ENCODE measurements at places on chromosomes 11 and 22.
A peak's percentile ranks its signal among the peaks of the same experiment; 100 is the strongest.

DNA sequence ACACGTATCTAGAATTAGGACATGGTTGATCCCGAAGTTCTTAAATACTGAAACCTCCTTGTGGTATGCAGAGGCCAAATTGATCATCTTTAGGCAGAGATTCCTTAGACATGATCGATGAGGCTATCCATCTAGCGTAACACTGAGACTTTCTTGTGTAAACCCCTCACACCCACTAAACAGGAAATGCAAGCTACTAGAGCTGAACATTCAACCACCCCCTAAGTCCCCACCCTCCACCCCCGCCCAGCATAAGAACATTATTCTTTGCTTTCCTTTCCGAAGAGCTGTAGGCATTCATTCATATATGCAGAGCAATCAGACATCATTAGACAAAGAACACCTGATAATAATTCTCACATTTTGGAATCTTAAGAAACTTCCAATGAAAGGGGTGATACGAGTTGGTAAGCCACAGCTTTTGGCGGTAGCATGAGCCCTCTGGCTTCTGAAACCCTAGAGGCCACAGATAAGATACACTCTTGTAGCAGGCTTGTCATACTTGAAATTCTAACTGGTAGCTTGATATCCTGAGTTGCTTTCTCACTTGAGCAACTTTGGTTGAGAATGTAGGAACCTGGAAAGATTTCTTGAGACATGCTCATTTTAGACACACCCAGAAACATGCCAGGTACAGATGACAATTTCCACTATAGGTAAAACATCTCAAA lies 42.2 kb downstream of the FLI1 start:
- no peak for DNase-seq

- DNase-seq, result no peak
Observed at GRCh38 chr11:126336671-126337101, 18.8 kb upstream of the ST3GAL4 start.

DNA sequence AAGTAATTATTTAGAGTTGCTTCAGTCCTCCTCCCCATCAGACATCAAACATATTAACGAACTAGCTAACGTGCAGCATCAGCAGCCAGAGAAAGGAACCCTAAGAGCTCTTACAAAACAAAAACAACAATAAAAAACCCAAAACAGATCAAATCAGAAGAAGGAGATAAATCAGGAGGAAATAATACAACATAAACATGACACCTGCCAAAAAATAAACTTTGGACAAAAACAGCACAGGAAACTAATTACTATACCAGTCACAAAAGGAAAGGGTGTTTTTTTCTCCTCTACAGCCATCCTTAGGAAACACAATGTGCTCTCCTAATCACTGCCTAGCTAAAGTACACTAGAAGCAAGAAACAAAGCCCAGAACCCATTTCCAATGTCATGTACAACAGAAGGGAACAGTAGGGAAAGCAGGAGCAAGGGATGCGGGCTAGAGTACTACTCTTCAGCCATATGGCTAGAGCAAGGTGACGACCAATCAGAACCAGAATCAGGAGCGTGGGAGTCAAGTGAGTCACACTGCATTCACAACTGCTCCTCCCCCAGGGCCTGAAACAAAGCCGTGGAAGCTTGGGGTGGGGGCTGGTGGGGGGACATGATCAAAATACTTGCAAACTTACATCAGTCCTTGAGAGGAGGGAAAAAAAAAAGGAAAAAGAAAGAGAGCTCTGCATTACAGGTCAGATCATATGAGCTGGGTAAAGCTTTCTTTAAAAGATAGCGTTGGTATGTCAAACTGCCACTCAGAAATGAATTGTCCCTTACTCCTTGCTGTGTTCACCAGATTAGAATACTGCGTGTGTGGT lies 60.4 kb downstream of the LARGE2 start:
- DNase-seq, result no peak

DNA sequence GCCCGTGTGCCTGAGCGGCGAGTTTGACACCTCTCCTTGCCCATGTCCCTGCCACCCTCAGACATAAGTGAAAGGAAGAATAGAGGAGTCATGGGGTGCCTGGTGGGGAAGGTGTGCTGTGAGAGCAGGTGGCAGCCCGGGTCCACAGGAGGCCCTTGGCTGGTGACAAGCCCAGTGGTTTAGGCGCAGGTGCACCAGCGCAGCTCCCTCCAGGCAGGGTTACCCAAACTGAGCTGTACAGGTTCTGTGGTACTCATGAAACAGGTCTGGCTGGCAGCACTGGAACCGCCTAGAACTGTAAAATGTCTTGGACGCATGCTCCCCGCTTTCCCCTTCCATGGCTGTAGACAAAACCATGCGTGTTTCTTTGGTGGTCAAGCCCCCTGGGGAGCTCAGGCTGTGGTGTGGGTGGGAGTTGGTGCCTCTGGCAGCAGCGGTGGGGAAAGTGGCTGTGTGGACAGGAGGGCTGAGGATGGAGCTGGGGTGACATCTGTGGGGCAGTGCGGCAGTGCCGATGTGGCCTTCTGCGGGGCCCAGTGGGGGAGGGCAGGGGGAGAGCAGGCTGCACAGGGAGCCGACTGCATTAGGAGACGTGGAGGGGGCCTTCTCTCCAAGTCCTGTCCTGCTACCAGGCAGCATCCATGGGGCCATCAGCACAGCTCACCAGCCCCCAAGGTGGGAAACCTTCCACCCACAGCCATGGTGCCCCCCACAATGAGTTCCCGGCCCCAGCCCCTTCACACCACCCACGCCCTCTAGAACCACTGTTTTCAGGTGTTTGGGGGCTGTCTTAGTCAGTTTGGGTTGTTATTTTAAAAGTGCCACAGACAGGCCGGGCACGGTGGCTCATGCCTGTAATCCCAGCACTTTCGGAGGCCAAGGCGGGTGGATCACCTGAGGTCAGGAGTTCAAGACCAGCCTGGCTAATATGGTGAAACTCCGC lies 5.6 kb upstream of the GTSE1 start:
- DNase-seq, result no peak

GRCh38 chr11:114102993-114103896 lies 43.7 kb downstream of the ZBTB16 start:
- DNase-seq, result no peak

DNA sequence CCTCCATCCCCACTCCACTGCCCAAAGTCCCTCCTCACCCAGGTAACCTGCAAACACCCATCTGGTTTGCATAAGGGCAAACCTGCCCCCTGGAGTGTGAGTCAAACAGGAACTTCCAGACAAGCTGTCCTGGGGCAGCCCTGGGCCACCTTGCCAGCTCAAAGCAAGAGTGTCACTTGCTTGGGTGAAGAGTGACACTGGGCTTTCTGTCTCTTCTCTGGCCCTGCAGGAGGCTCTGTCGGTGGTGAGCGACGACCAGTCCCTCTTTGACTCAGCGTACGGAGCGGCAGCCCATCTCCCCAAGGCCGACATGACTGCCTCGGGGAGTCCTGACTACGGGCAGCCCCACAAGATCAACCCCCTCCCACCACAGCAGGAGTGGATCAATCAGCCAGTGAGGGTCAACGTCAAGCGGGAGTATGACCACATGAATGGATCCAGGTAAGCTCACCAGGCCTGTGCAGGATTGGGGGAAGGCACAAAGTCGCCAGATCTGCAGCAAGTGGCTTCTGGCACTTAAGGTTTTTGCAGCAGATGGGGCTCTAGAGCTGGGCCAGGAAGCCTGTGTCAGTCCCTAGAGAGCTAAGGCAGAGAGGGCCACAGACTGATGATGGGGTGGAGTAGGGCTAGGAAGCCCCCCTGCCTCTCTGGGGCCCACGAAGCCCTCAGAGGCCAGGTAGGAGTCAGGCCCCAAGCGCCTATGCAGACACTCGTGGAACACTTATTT lies 64.2 kb downstream of the FLI1 start:
- DNase-seq, result no peak

DNA sequence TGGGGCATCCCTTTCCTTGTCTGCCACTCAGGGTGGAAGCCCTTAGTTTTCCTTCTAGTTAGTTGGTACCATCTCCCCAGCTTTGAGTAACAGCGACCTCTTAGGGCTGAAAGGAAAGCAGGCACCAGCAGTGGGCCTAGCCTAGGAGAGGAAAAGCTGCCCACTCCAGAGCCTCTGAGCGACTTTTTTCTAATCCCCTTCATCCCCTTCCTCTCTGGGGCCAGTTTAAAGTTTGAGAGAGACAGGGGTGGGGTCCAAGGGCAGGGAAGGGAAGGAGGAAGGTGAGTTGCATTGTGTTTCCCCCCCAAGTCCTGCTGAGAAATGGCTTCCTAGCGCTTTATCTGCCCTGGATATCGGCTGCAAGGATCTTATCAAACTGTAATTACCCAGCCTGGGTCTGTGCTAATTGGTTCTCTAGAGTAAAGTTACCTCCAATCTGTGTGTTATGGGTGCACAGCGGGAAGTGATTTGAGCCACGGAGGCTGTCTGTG lies 573.9 kb upstream of the CADM1 start:
- no peak for DNase-seq

DNA sequence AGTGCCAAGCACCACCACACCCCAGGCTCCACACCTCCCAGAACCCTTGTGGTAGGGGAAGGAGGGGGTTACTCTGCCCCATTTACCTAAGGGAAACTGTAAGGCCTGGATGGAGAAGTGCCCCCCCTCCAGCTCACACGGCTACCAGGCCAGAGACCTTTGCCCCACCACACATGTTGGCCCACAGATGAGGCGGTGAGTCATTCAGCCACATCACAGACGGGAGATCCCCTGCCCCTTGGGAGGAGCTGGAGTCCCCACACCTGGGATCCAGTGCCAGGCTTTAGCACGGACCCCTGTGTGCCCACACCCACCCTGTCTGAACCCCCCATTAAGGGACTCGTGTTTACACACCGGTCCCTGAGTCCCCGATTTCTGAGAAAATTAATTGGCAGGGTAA lies 24.9 kb downstream of the CDKN1C start:
- DNase-seq, result no peak

- DNase-seq, result no peak
Observed at GRCh38 chr11:110715541-110715940, 3.3 kb upstream of the ARHGAP20 start.

GRCh38 chr11:75056814-75057213 lies 39.9 kb downstream of the OR2AT4 start:
- no peak for DNase-seq

- peak; percentile 2 for DNase-seq
Observed at GRCh38 chr11:21771097-21771496, 421.8 kb upstream of the ANO5 start.

DNA sequence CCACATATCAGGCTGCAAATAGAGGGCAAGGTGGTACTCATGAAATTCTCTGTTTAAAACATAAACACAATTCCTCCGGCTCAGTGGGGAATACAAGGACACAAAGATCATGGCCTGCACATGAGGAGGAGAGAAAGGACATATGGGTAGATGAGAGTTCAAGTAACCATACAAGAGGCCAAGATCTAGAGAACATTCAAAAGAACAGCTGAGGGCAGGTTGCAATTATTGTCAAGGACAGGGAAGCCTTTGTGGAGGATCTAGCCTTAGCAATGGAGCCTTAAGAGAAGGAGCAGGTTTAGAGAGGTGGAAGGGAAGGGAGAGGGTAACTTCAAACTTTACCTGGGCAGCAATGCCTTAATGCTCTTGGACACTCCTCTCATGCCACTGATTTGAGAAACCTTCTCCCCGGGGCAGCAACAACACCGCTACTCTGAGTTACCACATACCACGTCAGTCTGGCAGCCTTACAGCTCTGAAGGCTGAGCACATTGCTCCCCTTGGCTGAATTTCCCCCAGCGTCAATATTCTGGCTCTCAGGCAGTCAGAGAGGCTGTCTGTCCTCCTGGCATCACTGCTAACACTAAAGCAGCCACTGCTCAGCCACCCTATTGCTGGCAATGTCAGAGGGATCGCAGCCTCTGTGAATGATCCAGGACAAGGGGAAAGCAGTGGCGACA lies 55.5 kb downstream of the CLPB start:
- DNase-seq, result no peak

- DNase-seq, result no peak
Observed at GRCh38 chr11:88363648-88364065, 26.1 kb upstream of the CTSC start.

DNA sequence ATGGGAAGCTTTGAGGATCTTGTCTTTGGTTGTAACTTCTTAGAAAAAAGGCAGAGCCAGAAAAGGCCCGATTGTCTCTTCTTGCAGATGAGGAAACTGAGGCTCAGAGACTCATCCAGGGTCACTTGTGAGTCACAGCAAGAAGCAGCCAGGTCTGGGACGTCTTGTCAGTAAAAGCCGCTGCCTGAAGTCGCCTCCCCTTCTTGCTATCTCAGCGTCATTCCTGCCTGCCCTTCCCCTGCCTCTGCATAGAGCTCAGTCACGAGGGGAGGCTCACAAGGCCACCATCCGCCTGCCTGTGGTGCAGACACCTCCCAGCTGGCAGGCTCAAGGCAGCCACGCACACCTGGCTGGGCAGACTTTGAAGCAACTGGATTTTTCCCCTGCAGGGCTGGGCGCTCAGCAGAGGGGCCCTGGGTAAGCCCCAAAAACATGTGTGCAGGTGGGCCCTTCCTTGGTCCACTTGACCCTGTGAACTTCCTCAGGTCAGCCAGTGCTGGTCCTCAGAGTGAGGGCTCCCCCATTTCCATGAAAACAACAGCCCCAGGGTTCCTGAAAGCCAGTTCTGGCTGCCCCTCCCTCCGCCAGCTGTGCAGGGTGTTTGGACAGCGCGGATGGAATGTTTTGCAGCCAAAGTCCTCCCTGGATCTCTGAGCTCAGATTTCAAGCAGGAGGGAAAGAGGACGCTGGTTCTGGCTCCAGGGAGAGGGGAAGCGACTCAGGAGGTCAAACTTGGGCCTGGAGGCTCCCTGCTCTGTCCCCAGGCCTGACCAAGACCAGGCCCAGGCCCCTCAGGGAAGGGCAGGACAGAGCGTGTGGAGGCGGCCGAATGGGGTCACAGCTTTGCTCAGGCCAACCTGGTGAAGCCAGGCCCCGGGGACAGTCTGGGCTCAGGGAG lies 6.0 kb upstream of the RAB3IL1 start:
- no peak for DNase-seq

- DNase-seq, result no peak
Observed at GRCh38 chr11:31652528-31652927, 143.0 kb downstream of the ELP4 start.

DNA sequence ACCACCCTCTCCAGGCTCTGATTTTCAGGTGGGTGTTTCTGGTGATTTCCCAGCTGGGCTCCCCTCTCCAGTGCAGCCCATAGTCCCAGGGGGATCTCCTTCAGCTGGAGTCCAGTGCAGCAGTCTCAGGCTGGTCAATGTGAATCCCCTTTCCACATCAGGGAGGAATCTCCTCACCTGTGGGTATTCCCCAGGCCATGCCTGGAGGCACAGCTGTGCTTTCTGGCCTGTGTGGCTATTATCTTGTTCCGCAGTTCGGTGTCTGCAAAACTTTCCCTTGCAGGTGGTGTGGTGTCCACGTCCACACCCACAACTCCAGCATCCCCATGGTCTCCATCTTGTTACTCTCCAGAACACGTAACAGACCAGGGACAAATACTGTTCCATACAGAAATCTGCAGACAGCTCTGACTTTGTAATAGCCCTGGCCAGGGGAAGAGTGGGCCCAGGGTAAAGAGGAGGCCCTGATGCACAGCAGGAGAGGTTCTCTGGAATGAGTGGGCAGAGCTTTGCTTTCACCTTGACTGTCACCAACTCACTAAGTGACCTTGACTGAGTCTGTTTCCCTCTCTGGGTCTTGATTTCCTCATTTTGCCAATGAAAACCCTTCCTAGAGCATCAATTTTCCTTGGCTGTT lies 183.2 kb downstream of the CSNK2A3 start:
- no peak for DNase-seq

GRCh38 chr11:10484461-10485180 lies 29.6 kb downstream of the AMPD3 start:
- DNase-seq, result no peak

GRCh38 chr11:432501-433100 lies 9.2 kb downstream of the ANO9 start:
- no peak for DNase-seq

- DNase-seq, result no peak
Observed at GRCh38 chr11:117972044-117972443, 14.2 kb upstream of the IL10RA start.

- no peak for DNase-seq
Observed at GRCh38 chr11:60150279-60150678, 32.6 kb downstream of the MS4A6A start.
